Vagina (tissue), 2 donors: ENCODE measurements at places on chromosomes 2 and 18.
A peak's percentile ranks its signal among the peaks of the same experiment; 100 is the strongest.

DNA sequence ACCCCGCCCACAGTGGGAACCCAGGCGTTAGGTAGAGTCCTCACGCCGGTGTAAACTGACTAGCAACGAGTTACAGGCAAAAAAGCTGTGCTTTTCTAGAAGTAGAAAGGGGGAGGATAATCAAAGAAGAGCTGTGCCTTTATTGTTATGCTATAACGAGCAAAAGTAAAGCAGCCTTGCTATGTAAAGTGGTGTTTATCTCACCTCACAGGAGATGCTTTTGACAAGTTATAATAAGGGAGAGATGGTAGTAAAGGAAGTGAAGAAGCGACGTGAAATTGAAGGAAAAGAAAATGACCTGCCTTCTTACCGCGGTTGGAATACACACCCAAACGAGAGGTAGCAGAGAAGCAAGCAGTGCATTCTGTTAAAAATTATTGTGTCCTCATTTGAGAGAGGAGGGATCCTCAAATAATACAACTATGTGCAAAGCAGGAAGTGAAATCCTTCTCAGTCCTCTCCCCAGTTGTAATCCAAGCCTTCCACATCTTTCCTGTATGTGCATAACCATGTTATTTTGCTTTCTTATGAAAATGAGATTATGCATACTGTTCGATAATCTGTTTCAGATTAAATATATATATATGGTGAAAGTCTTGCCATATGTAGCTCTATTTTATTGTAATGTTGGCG is 962 bp downstream of the TANK start:
- DNase-seq = no peak
- H3K4me1 ChIP-seq = peaks cover 52% of the 10 kb centered on the region
- no peaks in the 10 kb centered on the region for H3K27me3 ChIP-seq
- H3K36me3 ChIP-seq = no peaks in the 10 kb centered on the region
- peak overlapping the region; percentile 97 for H3K27ac ChIP-seq
- peak overlapping the region; percentile 75 for H3K4me3 ChIP-seq

DNA sequence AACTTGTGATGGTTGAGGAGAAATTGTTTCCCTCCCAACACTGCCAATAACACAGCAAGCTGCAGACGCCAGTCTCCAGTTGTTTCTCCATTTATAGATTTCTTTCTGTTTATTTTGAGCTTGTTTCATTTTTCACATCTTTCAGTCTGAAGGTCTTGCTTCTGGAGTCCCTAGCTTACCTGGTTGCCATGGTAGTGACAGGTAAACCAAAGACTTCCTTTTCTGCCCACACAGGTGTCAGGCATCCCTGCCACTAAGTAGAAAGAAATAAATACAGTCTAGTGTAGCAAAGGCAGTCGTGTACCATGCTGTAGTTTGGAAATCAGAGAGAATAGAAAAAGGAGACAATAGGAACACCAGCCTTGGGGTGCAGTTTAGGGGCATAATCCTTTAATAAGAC is 82.8 kb downstream of the MARCHF4 start:
- no peak for DNase-seq
- H3K27ac ChIP-seq = no peak overlapping the region
- no peak overlapping the region for H3K4me3 ChIP-seq
- H3K27me3 ChIP-seq = no peaks in the 10 kb centered on the region
- H3K36me3 ChIP-seq = no peaks in the 10 kb centered on the region
- no peaks in the 10 kb centered on the region for H3K4me1 ChIP-seq

- H3K36me3 ChIP-seq = no peaks in the 10 kb centered on the region
- H3K4me3 ChIP-seq = no peak overlapping the region
- H3K4me1 ChIP-seq = no peaks in the 10 kb centered on the region
- DNase-seq = no peak
- H3K27me3 ChIP-seq = no peaks in the 10 kb centered on the region
These were observed 154.8 kb downstream of the RNF144A start for GRCh38 chr2:7071916-7072556.

GRCh38 chr2:119485336-119486110 is 38.8 kb downstream of the SCTR start:
- no peaks in the 10 kb centered on the region for H3K4me1 ChIP-seq
- no peak overlapping the region for H3K4me3 ChIP-seq
- H3K36me3 ChIP-seq = no peaks in the 10 kb centered on the region
- H3K27ac ChIP-seq = no peak overlapping the region

- H3K4me3 ChIP-seq = peak overlapping the region; percentile 20
- no peaks in the 10 kb centered on the region for H3K4me1 ChIP-seq
- H3K36me3 ChIP-seq = no peaks in the 10 kb centered on the region
- H3K27me3 ChIP-seq = no peaks in the 10 kb centered on the region
- DNase-seq = no peak
These were observed 1.3 kb downstream of the LRRTM1 start for GRCh38 chr2:80303006-80303908.
